Cardiac septum (tissue), 1 donor: ENCODE measurements at places on chromosomes 1 and 21.
A peak's percentile ranks its signal among the peaks of the same experiment; 100 is the strongest.

DNA sequence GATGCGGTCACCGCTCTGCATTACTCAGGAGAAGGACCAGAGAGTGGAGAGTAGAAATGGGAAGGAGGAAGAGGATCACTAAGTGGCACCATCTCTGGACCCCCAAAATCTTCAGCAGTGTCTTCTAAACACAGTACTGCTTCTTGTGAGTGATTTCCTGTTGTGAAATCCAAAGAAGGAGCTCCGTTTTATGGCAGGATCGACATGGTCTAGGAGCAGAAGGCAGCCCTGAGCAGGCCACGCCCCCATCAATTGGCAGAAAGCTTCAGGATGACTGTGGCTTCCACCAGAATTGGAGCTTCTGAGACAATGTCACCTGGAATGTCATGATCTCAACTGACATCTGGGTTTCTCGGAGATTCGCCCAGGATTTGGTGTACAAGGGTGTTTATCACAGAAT is 171.5 kb downstream of the ADSS2 start:
- DNase-seq = no peak

- DNase-seq = no peak
These were observed 607.1 kb downstream of the KCNT2 start for GRCh38 chr1:196001188-196001587.

- no peak for DNase-seq
These were observed 103.1 kb downstream of the GALNT2 start for GRCh38 chr1:230170153-230170547.

- peak; percentile 93 for DNase-seq
These were observed at the start of gene RUSC1 for GRCh38 chr1:155320661-155321617. Gene RUSC1 (plus strand): TSS chr1:155320894. CDS start chr1:155321774, 880 bp downstream.

DNA sequence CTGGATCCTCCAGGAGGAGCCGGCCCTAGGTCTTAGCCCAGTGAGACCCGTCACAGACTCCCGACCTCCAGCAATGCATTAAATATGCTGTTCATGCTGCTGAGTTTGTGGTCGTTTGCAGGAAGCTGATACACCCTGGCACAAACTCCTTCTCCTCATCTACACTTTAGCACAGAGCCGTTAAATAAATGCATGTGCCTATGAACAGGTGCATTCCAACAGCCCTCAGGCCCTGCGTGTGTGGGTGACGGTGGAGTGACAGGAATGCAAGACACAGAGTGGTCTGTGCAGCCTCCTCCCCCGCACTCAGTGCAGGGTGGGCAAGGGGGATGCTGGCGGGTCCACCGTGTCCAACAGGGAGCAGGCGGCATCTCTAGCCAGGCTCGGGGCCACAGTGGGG is 106.6 kb upstream of the TMPRSS2 start:
- DNase-seq = no peak

GRCh38 chr1:41450747-41451285 is 33.7 kb downstream of the EDN2 start:
- DNase-seq = peak; percentile 60

- DNase-seq = peak; percentile 89
These were observed 30.3 kb downstream of the CD48 start for GRCh38 chr1:160681066-160681890.

DNA sequence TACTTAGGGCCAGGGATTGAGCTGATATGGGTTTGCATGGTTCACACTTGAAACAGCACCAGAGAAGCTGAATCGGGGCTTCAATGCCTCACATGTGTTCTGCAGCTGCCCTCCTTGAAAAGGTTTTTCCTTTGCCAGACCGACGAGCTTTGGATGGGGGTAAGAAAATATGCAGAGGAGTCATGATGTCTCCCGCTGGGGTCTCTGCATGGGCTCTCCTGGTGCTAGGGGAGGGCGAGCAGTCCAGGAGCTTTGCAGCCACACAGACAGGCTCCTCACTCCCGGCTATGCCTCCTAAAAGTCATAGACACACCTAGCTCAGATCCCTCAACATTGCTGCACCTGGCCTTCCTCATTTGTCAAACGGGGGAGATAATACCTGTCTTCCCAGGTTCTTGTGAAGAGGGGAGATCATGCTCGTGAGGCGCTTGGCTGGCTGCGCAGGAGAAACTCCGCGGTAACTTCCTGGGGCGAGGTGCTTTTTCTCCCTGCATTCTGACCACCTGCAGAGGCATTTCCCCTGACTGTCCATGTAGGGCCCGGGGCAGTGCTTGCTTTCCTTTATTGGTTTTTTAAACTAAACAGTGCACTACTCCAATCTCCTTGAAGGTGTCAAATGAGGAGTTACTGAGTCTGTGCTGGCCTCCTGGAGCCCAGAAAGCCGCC is 112.4 kb downstream of the PLXNA2 start:
- no peak for DNase-seq

- no peak for DNase-seq
These were observed 46.2 kb downstream of the USP25 start for GRCh38 chr21:15775981-15776380.

DNA sequence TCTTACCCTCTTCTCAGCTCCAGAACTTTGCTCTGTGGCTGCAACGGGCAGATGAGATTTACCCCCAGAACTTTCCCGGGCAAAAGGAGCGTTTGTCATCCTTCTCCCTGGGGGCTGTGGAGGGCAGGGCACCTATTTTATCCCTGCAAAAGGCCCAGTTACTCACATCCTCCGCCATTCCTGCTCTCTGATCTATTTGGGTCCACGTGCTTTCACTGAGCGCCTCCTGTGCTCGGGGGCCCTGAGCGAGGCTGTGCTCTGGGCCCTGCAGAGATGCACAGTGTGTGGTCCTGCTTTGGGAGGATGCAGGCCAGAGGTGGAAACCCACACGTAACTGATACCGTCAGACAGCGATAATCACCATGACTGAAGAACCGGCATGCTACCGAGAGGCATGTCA is 2.4 kb upstream of the CSMD2 start:
- no peak for DNase-seq

- DNase-seq = no peak
These were observed 41.3 kb downstream of the TTC13 start for GRCh38 chr1:230937371-230937770.

DNA sequence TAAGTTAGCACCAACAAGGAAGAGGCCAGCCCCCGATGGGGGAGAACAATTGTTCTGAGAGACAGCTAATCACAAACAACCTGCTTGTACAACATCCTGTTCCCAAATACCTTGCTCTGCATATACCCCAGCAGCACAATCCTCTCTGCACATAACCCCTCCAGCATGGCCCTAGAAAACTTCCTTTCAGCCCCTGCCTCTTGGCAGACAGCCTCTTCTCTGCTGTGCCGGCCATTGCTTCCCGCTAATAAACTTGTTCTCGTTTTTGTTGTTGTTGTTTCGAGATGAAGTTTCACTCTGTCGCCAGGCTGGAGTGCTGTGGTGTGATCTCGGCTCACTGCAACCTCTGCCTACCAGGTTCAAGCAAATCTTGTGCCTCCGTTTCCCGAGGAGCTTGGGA is 392.7 kb downstream of the SMYD3 start:
- DNase-seq = no peak

DNA sequence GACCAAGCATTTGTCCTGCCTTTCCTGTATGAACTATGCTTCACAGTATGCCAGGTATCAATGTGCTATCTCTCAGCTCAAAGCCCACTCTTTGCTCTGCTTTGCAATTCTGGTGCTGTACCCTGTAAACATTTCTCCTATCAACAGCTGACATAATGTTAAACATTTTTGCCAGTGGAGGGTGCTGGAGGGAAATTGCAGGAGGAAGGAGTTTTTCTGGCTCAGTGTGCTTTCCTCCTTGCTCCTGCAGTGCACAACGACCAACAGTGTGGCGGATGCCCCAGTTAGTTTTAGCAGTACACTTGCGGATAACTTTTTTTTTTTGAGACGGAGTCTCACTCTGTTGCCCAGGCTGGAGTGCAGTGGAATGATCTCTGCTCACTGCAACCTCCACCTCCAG is 67.1 kb upstream of the PTGFRN start:
- DNase-seq = no peak

- no peak for DNase-seq
These were observed 26.9 kb upstream of the SYNC start for GRCh38 chr1:32729254-32730046.
